ENCODE measurements at places on chromosomes 7 and 10.

GRCh38 chr7:118080947-118081346 is 103.0 kb upstream of the LSM8 start:
- DNase-seq: no peak

GRCh38 chr10:114519756-114520293 is 115.5 kb upstream of the AFAP1L2 start:
- no peak for DNase-seq

- DNase-seq: no peak
Measured at GRCh38 chr10:18414061-18414460, 237.3 kb downstream of the NSUN6 start.

GRCh38 chr10:118116715-118117449 is 70.1 kb upstream of the RAB11FIP2 start:
- no peak for DNase-seq

DNA sequence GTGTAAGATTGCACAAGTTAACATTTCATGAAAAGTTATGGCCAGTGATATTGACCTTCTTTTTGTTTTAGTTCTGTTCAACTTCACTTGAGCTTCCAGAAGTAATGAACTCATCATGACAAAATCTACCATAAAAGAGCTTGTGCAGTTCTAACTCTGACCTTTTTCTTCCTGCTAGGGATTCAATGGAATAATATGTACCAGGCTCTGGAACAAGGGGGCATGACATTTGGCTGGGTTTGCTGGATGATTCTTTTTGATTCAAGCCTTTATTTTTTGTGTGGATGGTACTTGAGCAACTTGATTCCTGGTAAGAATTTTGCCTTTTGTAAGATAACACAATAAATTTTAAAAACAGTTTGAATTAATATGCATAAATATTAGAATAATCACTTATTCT is 205.0 kb downstream of the ABCA13 start:
- DNase-seq: no peak

DNA sequence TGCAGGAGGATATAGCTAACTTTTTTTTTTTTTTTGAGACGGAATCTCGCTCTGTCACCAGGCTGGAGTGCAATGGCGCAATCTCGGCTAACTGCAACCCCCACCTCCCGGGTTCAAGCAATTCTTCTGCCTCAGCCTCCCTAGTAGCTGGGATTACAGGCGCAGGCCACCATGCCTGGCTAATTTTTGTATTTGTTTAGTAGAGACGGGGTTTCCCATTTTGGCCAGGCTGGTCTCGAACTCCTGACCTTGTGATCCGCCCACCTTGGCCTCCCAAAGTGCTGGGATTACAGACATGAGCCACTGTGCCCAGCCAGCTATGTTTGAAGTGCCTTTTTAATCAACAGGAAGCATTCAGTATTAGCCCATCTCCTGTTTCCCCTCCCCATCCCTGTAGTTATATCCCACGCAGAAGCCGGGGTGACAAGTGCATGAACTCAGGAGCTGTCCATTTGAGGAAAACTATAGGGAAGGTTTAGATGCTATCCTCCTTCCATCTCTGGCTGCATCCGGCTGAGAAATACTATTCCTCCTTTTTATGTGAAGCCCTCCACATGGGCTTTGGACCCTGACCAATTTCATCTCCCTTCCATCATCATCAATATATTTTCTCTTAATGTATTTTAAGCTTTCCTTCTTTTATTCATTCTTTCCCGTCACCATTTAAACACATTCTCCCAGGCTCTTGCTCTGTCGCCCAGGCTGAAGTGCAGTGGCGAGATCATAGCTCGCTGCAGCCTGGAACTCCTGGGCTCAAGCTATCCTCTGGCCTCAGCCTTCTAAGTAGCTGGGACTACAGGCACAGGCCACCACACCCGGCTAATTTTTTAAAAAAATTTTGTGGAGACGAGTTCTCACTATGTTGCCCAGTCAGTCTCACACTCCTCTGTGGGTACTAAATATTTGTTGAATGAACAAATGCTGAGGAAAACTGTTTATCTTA is 1.3 kb upstream of the POT1 start:
- no peak for DNase-seq

- no peak for DNase-seq
Measured at GRCh38 chr10:4202938-4203337, 417.9 kb upstream of the KLF6 start.

- DNase-seq: no peak
Measured at GRCh38 chr7:2564970-2565540, 6.3 kb downstream of the IQCE start.

- DNase-seq: no peak
Measured at GRCh38 chr10:76303682-76304316, 872.4 kb downstream of the LRMDA start.

GRCh38 chr10:104582602-104582951 is 58.5 kb upstream of the SORCS3 start:
- DNase-seq: no peak

GRCh38 chr10:58735087-58735486 is 222.4 kb downstream of the BICC1 start:
- DNase-seq: no peak

DNA sequence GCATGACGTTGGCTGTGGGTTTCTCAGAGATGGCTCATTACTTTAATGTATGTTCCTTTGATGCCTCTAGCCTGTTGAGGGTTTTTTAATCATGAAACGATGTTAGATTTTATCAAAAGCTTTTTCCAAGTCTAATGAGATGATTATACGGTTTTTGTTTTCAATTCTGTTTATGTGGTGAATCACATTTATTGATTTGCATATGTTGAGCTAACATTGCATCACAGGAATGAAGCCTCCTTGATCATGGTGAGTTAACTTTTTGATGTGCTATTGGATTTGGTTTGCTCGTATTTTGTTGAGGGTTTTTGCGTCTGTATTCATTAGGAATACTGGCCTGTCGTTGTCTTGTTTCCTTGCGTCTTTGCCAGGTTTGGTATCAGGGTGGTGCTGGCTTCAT is 52.3 kb upstream of the PTPN12 start:
- no peak for DNase-seq

DNA sequence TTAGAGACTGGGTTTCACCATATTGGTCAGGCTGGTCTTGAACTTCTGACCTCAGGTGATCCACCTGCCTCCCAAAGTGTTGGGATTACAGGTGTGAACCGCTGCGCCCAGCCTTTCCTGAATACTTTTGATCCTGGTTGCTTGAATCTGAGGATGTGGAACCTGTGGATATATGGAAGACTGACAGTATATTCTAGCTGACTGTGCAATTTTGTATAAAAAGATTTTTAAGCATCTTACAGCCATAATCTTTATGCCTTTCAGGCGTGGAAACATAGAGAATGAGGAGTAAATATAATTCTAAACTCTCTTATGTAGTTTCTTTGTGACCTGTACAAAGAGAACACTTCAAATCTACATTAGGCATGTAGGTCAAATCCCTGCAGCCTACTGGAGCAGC is 16.2 kb downstream of the TSPAN14 start:
- DNase-seq: no peak

GRCh38 chr7:14095233-14095950 is 105.9 kb upstream of the ETV1 start:
- no peak for DNase-seq

- DNase-seq: no peak
Measured at GRCh38 chr7:69498671-69499070, 99.6 kb upstream of the AUTS2 start.

GRCh38 chr10:85995791-85996190 is 370.8 kb downstream of the GRID1 start:
- DNase-seq: no peak

Data from stimulated activated CD8-positive, alpha-beta memory T cell treated with anti-CD3 and anti-CD28 coated beads, Interleukin-7, amount 100 ng/mL, for 1 hour (primary cell).